Smooth muscle cell of the brain vasculature (primary cell): ENCODE measurements at places on chromosomes 5 and 9.
A peak's percentile ranks its signal among the peaks of the same experiment; 100 is the strongest.

DNA sequence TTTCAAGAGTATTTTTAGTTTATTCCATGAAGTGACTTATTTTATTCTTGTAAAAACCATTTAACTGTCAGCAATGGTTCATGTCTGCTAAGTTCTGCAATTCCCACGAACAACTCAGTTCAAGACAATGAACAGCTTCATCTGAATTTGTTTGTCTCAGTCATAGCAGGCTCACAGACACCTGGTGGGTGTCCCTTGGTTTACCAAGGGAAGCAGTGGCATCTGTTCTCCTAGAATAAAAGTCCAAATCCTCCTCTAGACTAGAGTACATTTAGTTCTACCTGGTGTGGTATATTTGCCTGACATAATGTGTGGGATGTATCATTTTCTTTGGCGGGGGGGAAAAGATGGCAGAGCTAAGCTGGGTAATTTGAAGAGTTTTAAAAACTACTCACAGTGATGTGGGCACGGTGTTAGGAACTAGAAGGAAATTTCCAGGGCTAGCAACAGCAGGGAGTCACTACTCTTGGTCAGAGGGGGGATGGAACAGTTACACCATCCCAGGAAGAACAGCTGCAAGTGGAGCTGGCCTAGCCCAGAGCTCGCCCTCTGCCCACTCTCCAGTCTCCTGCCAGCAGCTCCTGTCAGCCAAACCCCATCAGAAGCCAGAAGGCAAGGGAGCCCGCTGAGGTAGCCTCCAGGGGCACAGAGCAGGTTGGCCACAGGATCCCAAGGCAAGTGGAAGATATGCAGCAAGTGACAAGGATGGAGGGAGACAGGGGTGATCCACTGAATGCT, 100.3 kb downstream of the PJA2 start:
- DNase-seq: no peak

- no peak for DNase-seq
These were observed 15.3 kb downstream of the GCNT4 start for GRCh38 chr5:75037106-75037505.

DNA sequence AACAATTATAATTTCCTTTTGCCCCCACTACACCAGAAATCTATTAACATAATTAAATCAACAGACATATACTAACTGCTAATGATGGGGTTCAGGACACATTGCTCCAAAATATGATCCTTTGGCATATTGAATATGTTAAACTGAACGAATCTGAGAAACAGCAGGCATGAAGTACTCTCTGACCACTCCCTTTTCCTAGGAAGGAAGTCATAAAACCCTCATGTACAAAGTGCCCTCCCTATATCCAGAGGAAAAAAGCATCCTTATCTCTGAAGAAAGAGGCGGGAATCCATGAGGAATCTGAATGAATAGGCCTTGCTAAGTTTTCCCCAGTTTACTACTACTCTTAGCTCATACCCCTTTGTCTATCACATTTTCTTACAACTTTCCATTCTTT, 67.9 kb downstream of the ADAMTS6 start:
- DNase-seq: no peak

- DNase-seq: no peak
These were observed 87.0 kb upstream of the TNC start for GRCh38 chr9:115204904-115205453.

DNA sequence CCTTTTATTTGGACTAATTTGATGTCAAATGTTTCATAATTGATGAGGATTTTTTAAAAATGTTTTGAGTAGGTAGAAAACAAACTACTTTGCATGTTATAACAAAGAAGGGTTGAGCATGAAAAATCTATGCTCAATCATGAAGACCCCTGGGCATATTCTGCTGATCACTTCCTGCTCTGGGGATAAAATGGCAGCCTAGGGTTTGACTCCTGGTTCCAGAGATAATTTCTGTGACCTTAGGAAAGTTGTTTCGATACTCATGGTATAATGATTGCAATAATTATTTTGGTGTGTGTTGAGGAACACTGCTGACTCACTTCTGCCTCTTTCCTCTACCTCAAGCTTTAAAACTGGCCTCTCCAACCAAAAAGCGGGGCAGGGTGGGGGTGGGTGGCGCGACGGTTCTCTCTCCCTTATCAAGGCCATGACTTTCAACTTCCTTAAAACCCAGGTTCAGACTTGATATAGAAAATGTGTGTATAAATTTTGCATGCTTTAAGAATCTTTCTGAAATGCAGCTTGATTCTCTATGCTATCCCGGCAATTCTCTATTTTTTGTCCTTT, 6.0 kb upstream of the PIP5K1B start:
- DNase-seq: no peak

DNA sequence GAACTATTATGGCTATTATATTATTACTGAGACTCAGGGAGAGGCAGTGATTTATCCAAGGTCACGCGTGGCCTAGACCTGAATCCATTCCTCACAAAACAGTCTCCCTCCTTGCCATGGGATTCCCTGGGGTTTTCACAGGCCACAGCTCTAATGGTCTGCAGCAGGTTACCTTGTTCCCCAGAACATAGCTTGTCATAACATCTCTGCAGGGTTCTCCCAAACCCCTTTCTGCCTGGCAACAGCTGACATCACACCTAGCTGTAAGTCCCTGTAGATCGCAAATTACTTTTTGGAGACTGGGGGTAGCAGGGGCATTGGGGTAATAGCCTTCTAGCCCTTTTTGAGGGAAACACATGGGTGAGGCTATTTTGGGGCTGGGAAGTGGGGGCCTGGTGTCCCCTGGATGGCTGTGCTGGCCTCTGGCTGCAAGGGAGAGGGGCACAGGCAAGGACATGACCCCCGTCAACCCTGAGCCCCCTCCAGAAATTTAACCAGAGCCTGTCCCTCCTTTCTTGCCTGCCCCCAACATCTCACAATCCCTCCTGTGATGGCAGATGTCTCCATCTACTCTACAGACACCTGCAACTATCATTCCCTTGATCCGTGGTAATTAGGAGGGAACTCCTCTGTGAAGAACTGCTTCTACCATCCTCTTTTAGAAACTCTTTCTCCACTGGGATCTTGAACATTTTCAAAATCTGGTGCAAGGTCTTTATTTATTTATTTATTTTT, 1.3 kb downstream of the CD74 start:
- no peak for DNase-seq

DNA sequence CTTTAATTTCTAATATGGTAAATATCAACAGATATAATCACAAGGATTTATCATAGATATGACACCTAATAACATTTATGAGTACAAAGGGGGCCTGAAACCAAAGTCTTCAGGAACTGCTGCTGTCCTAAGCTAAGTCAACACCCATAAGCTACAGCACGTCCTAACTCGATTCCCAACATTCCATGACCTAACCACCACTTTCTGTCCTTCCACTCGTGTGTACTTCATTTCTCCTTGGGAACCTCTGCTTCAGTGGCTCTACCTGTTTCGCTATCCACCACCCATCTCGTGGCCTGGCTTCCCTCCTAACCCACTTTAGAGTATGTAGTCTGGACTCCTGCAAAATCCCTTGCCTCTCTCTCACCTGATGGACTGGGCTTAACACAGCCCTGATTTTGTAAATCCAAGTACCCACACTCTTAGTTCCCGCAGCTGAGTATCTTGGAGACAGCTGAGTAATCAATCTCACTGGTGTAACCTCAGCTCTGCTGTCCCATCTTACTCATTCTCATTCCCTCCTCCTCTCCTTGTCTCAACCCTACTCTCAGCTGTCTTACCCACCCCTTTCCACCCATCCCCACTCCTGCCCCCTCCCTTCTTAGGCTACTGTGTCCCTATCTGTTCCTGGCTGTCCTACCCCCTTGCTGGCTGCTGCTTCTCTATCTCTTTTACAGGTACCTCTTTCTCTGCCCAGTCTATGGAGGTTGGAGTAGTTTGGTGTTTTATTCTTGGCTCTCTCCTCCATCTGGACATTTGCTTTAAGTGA, 101.8 kb downstream of the MAST4 start:
- no peak for DNase-seq

DNA sequence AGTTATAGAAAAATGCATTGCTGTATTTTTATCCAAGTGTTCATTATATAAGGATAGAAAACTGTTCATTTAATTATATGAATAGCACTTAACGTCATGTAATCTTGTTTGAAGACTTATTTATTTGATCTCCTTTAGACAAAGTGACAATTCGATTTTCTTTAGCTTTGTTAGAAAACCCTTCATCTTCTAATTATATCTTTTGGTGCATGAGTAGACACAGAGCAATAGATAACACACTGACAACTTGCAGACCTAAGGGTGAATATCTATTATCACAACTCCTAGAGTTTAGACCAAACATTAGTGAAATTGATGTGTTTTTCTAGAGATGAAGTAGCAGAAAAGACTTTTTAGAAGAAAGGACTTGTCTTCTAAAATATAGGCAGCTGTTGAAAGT, 446.4 kb upstream of the SEMA6A start:
- DNase-seq: no peak

- DNase-seq: no peak
These were observed 179.9 kb downstream of the GAS1 start for GRCh38 chr9:86767373-86767772.

DNA sequence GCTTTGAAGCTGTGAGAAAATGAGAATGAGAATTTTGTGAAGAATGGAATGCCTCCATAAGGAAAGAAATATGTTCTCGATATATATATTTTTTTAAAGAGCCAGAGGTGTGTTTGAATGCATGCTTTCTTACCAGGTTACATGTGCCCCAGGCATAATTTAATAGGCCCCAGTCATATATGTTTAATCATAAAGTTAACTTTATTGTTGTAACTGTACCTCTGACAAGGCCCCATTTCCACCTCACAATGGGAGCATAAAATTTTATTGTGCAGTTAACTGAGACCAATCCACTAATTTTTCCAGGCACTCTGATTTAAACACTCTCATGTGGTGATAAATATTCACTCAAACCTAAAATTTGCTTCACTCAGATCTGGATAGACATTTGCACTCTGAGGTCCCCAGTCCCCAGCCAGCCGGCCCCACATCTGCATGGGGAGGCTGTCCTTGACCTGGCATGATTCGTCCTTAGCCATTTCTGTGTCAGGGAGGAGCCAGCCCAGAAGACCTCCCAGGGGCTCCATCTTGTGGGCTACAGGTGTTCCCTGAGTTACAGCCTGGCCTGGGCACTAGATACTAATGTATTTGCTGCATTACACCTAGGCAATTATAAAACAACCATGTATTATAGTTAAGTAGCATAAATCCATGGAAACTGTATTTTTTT, 245.8 kb downstream of the MTRR start:
- no peak for DNase-seq

DNA sequence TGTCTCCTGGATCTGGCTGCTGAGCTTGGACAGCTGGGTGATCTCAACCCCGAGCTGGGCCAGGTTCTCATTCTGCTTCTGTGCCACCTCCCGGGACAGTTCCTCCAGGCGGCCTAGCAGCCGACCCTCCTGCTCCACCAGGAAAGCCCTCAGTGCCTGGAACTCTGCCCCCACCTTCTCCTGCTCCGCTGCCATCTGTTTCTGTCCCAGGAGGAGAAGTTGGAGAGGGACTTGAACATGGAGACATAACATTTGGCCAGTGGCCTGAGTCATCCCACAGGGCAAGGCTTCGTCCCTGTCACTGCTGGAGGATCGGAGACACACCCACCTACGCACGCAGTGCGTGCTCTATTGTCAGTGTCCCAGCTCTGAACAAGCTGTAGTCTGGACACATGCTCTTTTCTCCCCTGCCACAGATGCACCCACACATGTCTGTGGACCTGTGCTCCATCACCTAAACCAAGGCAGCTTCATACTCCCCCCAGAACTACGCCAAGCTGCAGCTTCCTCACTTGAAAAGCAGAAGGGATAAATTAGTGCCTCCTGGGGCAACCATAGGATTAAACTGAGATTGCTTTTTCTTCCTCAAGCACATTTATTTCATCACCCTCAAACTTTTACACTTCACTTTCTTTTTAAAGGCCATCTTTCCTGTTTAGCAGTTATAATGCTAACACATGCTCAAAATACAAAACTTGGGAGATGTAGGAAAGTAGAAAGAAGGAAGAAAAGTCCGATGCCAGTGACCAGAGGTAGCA, 4.9 kb downstream of the TRIM7 start:
- no peak for DNase-seq

GRCh38 chr9:26754509-26755164, 138.0 kb downstream of the CAAP1 start:
- no peak for DNase-seq

- peak; percentile 15 for DNase-seq
These were observed 1231.3 kb upstream of the CDH18 start for GRCh38 chr5:21219251-21219650.

DNA sequence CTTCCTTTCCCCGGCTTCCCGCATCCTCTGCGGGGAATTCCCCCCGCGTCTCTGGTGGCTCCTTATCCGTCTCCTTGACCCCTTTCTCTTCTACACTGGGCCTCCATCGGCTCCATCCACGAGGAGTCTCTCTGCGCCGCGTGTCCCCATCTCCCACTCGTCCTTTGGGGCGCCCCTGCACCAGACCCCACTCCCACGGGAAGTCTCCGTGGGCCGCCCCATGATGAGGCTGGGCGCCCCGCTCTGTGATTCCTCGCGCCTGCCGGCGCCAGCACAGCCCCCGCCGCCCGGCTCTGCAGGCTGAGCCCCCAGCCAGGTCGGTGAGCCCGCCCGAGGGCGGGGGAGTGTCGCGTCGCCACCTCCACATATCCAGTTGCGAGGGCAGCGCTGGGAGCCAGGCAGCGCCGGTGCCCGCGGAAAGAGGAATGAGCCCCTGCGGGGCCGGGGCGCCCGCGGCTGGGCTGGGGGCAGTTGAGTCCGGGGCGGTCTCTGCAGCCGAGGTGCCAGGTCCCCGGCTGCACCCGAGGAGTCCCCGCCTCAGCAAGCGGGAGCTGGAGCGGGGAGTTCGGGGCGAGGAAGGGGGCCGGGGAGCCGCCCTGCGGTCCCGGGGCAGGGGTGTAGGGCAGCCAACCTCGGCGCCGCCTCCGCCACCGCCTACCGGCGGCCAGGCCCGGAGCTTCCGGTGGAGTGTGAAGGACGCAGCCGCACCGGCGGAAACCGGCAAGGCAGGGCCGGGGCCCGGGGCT, 2.1 kb upstream of the TRAF1 start:
- DNase-seq: no peak

DNA sequence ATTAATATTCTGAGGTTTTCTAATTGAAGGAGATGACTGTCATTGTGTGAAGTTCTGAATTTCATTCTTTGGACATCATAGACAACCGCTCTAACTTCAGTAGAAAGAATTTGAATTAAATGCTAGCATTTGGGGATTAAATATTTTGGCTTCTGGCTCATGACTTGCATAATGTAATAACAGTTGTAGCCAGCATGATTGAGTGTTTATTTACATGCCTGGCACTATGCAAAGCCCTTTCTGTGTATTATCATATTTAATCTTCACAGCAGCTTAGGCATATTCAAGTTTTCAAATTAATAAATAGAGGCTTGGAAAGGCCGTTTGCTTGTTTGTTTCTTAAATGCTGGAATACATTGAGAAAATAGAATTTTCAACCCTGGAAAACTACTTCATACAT, 19.6 kb upstream of the HTR1A start:
- DNase-seq: no peak

GRCh38 chr5:106254784-106255183, 1416.0 kb downstream of the EFNA5 start:
- DNase-seq: no peak

DNA sequence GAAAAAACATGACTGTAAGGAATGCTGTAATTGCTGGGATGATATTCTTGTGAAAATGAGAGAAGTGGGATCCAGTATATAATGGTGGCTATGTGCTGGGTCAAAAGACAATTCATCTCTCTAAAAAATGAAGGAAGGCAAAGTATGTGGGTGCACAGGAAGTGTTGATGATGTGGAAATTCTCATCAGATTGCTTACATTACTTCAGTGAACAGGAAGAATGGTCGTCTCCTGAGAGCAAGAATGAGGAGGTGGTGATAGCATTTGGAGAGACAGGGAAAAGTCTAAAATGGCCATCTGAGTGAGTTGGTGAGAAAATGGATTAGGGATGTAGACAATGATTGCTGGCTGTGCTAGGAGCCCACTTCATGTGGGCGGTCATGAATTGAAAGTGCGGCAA, 253.5 kb upstream of the NREP start:
- DNase-seq: no peak
